ENCODE measurements at places on chromosomes 2 and 18.

DNA sequence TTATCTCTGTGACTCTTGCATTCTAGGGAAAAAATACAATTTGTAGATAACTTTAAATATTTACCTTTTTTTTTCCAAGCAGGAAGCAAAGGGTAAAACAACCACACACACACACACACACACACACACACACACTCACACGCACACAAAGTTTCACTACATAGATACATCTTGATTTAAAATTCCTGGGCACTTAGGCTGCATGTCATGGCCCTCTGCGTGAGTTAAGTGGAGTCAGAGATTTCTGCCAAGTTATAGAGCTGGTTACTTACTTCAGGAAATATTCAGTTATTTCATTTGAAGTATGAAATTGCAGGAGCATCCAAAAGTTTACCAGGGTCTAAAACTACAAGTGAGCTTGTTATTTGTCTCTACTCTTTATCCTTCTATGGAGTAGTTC is 612.0 kb downstream of the IRS1 start:
- no peak for DNase-seq

GRCh38 chr2:207939342-207940108 is 85.8 kb downstream of the PLEKHM3 start:
- no peak for DNase-seq

- DNase-seq = no peak
Observed at GRCh38 chr2:3483227-3483985, 35.9 kb downstream of the ADI1 start.

- DNase-seq = no peak
Observed at GRCh38 chr18:33853187-33853586, 275.2 kb downstream of the ASXL3 start.

DNA sequence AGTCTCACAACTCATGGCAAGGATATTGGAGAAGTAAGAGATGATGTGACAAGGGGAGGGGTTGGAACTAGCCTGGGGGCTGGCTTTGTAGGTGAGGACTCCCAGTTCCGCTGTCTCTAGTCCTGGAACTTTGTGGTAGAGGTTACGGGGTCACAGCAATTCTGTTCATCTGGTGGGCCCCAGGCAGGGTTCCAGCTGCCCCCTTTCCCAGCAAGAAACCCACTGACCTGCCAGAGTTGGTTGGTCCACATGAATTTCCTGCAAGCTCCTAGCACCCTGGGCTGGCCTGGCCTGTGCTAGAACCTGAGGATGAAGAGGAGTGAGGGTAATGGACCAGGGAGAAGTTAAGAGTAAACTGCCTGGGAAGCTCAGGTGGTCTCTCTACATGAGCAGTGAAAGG is 41.3 kb downstream of the PSD4 start:
- no peak for DNase-seq

- no peak for DNase-seq
Observed at GRCh38 chr2:192888109-192888508, 693.4 kb upstream of the TMEFF2 start.

- DNase-seq = peak; percentile 32
Observed at GRCh38 chr2:233267516-233268245, 16.2 kb downstream of the ATG16L1 start.

- no peak for DNase-seq
Observed at GRCh38 chr2:179123272-179123662, 73.3 kb upstream of the CCDC141 start.

DNA sequence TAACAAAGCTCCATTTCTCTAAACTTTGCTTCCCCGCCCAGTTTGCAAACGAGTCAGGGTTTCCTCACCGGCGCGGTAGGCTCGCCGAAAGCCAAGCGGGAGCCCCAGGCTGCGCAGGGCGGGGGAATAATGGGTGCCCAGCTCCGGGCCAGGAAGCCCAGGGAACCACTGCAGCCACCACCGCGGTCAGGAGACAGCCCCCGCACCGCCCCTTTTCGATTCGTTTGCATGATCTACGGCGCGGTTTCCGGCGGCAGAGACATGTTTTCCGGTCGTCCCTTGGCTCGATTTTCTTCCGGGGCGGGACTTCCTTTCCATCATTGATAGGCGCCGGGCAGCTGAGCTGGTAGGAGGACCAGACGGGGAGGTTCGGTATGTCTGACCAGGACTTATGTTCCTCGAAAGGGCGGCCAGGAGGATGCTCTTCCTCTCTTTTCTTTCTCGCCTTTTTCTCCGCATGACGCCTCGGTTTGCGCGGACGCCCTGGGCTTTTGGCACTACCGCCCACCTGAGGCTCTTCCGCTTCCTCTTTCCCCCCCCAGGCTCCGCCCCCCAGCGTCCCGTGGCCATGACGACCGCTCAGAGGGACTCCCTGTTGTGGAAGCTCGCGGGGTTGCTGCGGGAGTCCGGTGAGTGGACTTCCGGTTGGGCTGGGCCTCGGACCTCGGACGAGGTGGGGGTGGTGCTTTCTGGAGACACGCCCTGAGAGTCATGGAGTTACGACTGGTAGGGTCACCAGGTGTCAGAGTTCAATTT is at the start of gene STK11IP:
Gene STK11IP (plus strand): TSS at position 306 of the 756 bp plus-strand sequence. CDS start 263 bp downstream, at position 569.
- peak; percentile 90 for DNase-seq

GRCh38 chr2:39894082-39894481 is 115.0 kb upstream of the THUMPD2 start:
- no peak for DNase-seq

All from stimulated activated CD4-positive, alpha-beta T cell treated with anti-CD3 and anti-CD28 coated beads, Interleukin-12 subunit alpha, Interleukin-12 subunit beta, amount 100 ng/mL, for 24 hours (primary cell).